T-helper 9 cell (primary cell): ENCODE measurements at places on chromosomes 6 and 20.

- no peak for DNase-seq
Measured at GRCh38 chr6:119346936-119347335, 2.6 kb downstream of the MAN1A1 start.

GRCh38 chr6:105204768-105205167 is 25.0 kb upstream of the POPDC3 start:
- no peak for DNase-seq

- DNase-seq: no peak
Measured at GRCh38 chr20:62069741-62070216, 4.1 kb upstream of the TAF4 start.

DNA sequence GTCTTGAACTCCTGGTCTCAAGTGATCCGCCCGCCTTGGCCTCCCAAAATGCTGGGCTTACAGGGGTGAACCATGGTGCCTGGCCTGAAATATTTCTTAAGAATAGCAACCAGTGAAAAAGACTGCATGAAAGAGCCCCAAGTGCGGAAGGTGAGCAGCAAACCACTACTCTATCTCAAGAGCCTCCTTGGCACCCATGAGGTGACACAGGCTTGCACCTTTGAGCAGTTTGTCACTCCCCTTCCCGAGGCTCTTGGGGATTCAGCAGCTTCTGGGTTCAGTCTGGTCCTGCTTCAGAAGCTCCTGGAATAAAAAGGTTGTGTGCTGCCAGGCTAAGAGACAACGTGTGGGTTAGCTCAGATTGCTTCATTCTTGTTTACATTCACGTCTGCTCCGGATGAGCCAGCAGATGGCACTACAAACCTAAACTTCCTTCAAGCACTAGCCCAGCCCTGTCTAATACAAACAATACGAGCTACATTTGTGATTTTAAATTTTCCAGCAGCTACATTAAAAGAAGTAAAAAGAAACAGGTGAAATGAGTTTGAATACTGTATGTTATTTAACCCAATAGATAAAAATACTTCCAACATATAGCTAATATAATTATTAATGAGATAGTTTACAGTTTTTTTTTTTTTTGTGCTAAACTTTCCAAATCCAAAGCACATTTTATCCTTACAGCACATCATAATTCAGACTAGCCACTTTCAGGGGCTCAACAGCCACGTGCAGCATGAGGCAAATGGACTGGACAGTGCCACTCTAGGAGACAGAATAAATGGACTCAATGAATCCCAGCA is 46.2 kb downstream of the GJA10 start:
- peak; percentile 54 for DNase-seq

- no peak for DNase-seq
Measured at GRCh38 chr6:56541030-56541600, 101.6 kb downstream of the DST start.

- DNase-seq: no peak
Measured at GRCh38 chr6:106546691-106547414, 82.4 kb downstream of the RTN4IP1 start.

DNA sequence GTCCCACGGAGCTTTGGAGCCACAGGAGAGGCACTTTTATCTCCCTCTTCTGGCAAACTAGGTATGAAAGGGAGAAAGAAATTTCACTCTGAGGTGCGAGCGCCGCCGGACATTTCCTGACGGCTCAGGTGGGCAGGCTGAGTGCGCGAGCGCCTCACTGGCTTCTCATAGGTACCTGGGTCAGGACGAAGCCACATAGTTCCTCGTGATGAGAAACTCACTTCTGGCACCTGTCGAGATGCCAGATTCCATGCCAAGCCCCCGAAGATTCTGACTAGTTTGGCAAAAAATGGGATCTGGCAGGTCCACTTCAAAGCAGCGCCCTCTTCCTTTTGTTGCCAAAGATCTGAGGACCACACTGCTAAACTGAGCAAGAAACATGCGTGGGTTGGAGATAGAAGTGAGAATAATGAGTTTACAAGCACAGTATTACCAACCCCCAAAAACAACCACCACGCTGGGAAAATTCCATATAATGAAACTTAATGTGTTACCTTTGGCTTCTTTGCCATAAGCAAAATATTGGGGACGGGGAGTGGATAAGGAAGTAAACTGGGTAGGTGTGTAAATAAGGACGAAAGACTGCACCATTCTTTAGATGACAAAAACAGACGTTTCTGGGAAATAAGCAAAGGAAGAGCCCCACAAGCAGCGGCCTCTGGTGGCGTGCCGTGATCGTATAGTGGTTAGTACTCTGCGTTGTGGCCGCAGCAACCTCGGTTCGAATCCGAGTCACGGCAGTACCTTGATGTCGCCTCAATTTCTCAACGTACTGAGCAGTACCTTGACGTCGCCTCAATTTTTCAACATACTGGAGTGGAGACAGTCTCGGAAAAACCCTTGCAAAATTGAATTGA is 89.8 kb upstream of the PRSS16 start:
- peak; percentile 68 for DNase-seq

DNA sequence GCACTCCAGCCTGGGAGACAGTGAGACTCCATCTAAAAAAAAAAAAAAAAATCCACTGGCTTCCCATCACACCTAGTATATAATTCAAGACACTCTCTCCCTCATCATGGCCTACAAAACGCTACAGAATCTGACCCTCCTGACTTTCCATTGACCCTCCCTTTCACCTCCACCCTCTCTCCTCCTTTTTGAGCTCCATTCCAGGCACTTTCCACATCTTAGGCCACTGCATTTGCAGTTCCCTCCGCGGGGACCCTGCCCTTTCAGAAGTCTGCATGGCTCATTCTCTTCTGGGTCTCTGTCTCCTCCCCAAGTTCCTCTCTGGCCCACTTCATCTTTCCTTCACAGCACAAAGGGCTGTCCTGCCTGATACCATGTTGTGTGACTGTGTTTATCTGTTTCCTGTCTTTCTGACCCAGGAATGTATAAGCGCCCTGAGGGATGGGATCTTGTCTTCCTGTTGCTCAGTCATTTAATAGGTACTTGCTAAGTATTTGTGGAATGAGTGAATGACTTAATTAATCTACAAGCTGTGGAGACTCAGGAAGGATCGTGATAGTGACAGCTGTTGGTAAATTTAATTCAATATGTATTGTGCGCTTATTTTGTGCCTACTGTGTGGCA is 35.2 kb downstream of the NCR2 start:
- no peak for DNase-seq

- DNase-seq: no peak
Measured at GRCh38 chr6:28218312-28219248, 6.5 kb upstream of the ZSCAN9 start.

DNA sequence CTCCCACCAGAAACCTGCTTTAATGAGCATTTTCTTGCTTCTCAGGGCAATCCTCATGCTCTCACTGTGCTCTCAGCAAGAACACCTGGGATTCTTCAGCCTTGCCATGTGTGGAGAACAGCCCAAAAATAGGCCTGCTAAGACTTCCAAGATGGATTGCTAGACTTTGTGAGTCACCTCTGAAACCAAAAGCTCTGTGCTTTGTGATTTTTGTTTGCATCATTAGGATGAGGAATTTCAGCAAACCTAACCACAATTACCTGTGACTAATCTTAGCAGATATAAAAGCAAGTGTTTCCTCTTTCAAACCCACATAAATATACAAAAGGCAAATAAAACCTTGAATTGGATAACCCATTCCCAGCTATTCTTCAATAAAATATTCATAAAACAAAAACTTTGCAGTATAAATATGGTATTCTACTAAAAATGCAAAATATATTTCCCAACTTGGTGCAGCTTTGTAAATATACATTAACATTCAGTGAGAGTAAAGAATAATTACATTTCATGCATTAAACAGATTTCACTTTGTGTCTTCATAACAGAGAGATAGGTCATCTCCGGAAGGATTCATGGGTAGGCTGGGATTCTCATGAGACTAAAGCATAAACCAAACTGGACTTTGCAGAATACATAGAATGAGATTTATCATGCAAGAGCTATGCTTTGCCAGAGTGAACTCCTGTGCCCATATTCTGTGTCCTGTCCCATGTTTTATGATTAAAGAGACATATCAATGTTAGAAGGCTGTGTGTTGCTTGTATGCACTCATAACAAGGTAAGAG is 33.5 kb downstream of the TPBG start:
- DNase-seq: no peak

DNA sequence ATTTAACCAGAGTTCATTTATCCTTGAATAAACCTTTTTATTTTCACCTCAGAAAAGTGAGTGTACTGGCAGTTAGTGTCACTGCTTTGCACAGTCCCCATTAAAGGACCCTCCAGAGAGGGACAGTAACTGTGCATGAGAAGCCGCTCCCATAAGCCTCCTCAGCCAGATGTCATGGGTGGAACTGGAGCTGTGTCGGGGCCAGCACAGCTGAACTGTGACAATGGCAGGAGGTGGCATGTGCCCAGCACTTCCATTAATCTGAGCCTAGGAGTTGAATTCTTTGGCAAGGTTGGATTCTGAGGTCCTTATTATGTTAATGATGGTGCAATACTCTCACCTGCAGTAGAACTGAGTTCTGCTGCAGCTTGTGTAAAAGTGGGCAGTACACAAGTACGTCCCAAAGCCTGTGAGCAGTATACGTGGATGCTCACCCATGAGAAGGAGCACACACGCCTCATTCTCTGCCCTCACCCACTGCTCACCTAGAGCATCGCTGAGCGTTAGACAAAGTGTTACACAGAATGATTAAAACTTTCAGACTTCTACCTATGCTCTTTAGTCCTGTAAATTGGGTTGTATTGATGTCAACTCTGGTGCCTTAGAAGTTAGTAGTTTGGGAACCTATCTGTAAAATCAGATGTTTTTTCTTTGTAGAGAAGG is 11.9 kb upstream of the CSE1L start:
- DNase-seq: no peak

DNA sequence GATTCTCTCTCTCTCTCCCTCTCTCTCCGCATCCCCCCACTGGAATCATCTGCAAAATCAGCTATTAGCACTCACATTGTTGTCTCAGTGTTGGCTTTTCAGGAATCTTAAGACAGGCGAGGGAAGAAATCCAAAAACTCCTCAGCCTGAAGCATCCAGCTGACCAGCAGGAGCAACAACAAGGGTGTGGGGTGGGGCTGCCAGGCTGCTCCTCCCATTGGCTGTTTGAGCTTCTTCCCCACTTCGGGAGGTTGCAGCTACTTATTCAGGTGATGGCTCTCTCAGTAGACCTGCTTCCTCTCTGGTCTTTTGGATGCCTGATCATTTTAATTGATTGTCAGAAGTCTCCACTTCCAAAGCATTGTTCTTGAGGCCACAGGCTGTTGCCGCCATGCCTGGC is 24.1 kb upstream of the SLC32A1 start:
- no peak for DNase-seq

- no peak for DNase-seq
Measured at GRCh38 chr6:39778581-39779255, 13.5 kb upstream of the DAAM2 start.

GRCh38 chr6:26025047-26025893 is 62.0 kb upstream of the HFE start:
- no peak for DNase-seq

DNA sequence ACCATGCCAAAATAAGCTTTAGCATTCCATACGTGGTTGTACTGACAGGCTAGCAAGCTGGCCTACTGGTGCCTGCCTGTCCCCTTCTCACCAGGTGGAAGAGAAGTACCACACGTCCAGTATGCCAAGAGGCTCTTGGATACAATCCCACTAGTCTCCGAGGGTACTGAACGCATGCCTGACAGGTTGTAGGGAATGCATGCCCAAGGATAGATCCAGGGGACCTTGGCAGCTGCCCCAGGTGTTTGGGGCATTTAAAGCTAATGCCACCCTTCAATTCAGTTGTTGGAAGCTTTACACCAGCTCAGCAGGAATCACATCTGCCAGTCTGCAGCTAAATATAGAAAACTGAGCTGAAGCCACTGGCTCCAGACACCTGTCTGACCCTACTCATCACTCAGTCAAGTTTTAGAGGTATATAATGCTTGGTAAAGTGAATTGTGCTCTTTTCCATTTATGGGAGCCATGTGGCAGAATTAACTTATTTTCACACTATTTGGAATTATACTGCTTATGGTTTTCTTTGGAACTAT is 4.9 kb downstream of the TUBB2B start:
- no peak for DNase-seq

DNA sequence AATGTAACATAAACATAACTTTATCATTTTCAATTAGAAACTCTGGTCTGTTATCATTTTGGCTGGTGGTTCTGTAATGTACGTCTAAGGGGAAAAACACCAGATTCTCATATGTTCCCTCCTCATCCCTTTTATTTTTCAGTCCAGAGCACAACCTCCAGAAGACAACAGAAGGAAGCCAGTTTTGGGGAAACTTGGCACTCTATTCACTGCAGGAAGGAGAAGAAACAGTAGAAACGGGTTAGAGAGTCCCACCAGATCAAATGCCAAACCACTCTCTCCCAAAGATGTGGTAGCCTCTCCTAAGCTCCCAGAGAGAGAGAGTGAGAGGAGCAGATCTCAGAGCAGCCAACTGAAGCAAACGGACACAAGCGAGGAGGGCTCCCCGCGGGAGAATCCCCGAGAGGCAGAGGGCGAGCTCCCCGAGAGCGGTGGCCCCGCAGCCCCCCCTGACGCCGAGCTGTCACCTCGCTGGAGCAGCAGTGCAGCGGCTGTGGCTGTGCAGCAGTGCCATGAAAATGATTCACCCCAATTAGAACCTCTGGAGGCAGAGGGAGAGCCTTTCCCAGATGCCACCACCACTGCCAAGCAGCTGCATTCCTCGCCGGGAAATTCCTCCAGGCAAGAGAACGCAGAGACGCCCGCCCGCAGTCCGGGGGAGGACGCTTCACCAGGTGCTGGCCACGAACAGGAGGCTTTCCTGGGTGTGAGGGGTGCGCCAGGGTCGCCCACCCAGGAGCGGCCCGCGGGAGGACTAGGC is 117.8 kb downstream of the RTN4IP1 start:
- DNase-seq: peak; percentile 40

DNA sequence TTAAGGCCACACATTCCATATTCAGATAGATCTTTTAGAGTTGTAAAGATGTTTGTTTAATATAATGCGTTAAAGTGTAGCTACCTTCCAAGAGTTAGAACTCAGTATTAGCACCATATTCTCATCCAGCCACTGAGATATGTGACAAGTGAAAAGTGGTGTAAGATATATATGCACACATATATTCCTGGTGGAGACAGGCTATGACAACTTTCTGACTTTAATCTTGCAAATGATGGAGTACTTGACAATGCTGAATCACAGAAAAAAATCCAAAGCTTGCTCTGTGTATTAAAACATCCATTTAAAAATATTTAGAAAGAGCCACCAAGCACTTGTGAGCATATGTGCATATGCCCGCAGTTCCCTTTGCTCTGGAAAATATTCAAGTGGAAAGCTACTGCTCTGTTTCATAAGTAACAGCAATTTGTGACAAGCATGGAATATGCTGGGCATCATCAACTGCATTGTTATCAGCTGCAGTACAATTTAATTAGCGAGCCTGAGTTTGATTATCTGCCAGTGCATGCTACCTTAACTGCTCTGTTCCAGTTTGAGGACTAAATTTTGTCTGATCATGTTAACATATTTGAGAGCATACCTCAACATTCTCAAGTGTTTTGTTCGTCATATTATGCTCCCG is 64.8 kb downstream of the VIP start:
- no peak for DNase-seq
